ENCODE measurements at places on chromosomes 1 and 21.

DNA sequence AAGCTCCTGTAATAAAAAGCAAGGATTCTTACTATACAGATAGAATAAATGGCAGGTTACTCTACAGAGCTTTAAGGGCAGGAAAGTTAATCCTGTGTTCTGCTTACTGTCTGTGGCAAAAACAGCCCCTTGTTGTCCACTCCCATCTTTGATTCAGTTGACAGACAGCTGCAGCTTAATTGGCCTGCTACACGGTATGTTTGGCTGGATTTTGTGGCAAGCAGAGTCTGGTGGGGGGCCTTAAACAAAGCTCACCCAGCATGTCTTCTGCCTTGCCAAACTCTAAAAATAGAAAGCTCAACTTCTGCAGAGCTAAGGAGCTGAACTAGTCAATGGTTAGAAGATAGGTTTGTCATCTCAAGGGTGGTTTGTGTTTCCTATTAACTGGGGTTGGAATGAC is 407.2 kb downstream of the HLX start:
- no peak for DNase-seq

GRCh38 chr1:29648026-29648425 is 411.7 kb downstream of the PTPRU start:
- no peak for DNase-seq

DNA sequence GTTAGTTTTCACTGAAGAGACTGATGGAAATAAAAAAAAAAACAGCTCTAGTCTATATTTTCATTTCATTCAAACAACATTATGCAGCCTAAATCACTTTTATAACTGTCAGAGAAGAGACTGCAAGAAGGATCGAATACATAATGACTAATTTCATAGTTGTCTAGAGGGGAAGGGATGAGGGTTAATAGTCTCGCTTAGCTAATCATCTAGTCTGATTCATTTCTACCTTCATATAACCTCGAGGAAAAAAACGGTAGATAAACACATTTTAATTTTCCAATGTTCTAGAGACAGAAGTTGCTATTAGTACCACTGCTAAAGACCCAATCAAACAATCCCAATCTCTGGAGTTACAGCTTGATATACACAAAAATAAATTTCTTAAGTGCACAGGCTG is 3.5 kb downstream of the FUBP1 start:
- DNase-seq = peak; percentile 69

- no peak for DNase-seq
Observed at GRCh38 chr1:59831529-59831928, 16.8 kb downstream of the HOOK1 start.

DNA sequence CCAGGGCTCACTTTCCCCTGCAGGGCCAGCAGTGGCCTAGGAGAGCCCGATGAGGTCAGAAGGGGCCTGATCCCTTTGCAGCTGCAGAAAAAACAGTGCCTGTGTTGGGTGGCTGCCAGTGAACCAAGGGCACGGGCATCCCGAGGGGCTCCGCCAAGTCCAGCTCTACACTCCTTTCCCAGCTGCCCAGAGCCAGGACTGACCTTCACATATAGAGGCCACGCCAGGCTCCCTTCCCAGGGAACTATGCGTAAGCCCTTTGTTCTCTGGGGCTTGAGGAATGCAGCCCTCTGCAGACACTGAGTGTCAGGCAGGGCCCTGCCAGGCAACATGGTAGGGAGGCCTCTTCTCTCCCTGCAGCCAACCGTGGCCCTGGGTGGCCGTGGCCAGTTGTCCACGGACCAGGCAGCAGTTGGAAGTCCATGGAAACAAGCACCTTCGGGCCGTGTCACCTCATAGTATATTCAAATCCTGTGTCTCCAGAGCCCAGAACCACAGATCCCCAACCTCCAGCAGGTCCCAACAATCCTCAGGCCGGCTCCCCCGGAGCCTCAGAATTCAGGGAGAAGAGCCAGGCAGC is 194.0 kb downstream of the NPHP4 start:
- DNase-seq = no peak

DNA sequence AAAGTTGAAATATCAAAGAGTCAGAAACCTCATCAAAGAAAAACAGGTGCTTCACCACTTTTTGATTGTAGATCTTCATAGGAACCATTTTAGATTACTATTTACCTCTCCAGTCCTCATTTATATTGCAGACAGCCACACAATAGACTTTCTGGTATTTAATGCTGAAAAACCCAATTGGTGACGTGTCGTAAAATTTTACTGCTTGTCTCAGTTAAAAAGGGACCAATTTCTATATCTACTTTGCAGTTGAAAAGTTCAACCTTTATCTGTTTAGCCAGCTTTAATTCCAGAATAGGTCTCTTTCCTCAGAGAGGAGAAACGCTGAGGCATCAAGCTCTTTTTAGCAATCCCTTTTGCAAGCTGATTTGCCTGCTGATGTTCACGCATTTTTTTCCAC is 1722.4 kb downstream of the PLA2G4A start:
- DNase-seq = no peak

DNA sequence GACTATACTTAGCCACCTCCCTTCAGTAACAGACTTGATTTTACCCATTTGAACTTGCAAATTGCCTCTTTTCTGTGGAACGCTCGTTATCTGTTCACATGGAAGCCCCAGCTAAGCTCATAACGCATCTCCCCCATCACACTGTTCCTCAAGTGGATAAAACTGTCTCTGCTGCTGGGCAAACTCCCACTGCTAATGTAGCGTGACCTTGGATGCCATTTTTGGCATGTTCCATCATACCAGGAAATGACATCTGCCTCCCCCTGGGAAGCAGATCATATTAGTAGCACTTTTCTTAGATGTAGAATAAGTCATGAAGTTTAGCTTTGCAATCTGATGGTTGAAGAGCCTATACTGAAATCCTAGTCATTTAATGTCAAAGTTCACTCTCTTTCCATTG is 528.7 kb upstream of the PLXNA2 start:
- no peak for DNase-seq

DNA sequence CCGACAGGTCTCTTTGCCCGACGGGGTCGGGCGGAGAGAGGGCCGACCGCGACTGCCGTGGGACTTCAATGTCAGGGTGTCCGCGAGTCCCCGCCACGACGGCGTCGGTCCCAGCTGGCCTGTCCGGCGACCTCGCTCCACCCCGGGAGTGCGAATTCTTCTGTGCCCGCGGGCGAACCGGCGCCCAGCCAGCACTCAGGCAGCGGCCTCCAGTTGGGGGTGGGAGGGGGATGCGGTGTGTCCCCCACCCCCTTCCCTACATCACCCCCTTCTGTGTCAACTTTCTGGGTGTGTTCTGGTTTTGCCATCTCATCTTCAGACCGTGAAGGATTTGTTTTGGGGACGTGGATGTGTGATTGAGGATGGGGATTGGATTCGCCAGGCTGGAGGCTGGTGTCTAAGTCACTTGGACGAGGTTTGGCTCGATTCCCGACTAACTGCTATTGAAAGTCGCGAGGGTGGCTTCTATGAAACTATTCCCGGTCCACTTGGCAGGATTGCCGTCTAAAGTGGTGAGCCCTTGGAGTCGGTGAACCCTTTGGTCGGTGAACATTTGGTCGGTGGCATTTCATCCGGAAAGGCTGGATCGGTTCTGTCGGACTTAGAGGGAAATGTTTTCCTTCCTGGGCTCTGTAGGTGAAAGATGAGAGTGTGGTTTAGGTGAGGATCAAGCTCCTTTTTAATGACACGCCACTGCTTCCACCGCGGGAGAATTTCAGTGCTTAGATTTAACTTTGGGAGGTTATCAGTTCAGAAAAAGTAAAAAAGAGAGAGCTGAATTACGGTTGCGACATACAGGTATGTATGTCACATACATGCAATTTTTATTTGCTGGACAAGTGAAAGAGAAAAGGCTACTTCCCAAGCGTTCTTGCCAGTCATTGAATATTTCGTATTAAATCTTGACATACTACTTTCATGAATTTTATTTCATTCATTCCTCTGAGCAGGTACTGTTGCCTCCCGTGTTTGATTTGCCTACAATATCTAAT is 771 bp downstream of the ABCD3 start:
- peak; percentile 38 for DNase-seq

GRCh38 chr1:169648187-169648586 is 18.3 kb upstream of the SELP start:
- no peak for DNase-seq

DNA sequence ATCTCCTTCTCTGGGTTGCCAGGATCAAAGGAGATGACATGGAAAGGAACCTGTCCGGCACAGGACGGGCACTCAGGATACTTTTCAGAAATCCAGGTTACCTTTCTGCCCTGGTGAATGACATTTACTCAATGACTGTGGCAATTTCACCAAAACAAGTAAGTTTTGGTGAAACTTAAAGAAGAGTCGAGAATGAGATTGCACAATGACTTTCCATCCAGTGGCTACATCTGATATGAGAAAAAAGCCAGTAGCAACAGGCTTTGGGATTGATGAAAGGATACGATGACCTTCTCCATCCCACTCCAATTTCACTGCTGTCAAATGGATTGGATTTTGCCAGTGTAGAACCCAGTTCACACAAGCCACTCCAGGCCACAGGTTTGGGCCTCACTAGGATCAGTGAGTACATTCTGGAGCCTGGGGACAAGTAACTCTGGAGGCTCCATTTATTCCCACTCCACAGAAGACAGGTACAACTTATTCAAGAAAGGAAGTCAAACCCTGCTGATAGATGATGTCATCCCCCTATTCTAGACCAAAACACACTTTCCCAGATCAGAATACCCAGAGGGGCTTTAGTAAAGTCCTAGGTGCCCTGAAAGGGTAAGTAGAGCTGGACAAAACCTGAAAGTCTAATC is 63.3 kb downstream of the PLPP3 start:
- DNase-seq = no peak

GRCh38 chr1:22844621-22845020 is 128.0 kb downstream of the LACTBL1 start:
- DNase-seq = no peak

DNA sequence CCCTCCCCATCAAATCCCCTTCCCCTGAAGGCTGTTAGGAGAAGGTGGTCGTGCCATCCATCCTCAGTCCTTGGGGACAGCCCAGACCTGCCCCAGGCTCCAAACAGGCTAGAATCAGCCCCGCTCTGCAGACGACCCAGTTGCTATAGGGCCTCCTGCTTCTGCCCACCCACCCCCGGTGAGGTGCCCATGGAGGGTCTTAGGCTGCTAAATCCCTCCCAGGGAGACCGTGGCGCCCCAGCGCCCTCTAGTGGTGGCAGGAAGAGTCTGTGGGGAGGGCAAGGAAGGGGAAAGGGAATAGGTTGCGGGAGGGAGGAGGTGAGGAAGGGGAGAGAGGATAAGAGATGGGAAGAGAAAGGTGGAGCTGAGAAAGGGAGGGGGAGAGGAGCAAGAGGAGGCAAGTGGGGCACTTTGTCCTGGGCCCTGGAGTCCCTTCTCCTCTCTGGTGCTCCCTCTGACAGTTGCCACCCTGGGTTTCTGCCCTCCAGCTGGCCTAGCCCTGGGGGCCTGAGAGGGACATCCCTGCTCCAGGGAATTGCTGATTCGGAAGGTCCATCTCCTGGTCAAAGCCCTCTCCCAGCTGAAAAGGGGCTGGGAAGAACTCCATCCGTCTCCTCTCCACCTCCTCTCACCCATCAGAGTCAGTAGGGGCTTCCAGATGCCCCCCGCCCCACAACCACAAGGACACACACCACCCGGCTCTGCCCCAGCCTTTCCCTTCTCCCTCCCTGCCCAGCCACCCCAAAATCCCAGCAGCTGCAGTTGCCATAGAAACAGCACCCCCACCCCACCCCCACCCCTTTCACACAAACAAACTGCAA is 55.4 kb downstream of the CAMK2N1 start:
- DNase-seq = peak; percentile 30

- DNase-seq = no peak
Observed at GRCh38 chr1:202046748-202047708, 36.6 kb downstream of the ELF3 start.

- DNase-seq = no peak
Observed at GRCh38 chr21:39029900-39030884, 153.1 kb downstream of the PSMG1 start.

GRCh38 chr1:59755069-59755685 is 59.6 kb upstream of the HOOK1 start:
- no peak for DNase-seq

GRCh38 chr1:235720544-235720943 is 71.0 kb upstream of the GNG4 start:
- DNase-seq = peak; percentile 72
